ENCODE measurements at places on chromosomes 3 and 15.

GRCh38 chr15:40006003-40006402 lies 33.0 kb downstream of the SRP14 start:
- no peak for DNase-seq

DNA sequence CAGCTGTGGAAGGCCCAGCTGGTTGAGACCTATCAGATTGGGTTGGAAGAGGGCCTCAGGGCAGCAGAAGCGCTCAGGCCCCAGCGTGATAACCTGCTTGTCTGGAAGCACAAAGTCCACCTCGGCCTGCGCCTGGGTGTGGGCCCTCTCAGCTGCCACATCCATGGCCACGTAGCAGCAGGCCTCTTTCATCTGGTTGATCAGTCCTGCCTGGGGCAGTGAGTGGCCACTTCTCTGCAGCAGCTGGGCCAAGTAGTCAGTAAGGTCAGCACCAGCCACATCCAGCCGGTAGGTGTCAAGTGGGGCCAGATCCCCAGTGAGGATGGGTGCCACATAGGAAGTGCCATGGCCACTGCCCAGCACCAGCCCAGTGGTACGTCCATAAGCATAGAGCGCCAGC lies 3.9 kb upstream of the CAMKV start:
- DNase-seq, result no peak

DNA sequence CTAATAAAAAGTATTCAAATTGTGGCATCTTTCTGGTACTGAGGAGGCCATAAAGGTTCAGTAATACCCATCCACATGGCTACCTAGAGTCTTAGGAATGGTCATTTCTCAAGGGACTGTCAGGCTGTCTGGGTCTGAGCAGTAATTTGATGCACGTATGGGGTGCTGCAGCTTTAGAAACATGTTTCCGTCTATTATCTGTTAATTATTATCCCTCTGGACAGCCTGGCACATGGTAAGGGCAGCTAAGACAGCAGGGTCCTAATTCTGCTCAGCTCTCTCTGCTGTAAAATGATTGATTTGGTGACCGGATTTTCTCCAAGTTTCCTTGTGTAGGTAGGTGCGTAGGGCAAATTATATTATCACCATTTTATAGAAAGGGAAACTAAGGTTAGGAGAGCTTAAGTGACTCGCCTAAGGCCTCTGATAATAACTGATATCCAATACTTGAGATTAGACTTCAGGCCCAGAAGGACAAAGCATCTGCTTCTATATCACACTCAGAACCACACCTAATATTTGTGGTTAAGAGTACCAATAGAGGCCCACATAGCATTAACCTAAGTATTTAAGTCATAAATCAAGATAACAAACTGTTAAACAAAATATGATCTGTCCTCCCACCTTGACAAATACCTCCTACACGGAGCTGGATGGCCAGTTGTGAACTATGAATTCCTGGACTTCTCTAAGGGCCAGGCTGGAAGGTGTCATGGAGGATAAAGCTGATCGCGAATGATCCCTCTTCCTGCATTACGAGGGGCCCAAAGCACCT lies 2.9 kb upstream of the RAP2B start:
- DNase-seq, result no peak

DNA sequence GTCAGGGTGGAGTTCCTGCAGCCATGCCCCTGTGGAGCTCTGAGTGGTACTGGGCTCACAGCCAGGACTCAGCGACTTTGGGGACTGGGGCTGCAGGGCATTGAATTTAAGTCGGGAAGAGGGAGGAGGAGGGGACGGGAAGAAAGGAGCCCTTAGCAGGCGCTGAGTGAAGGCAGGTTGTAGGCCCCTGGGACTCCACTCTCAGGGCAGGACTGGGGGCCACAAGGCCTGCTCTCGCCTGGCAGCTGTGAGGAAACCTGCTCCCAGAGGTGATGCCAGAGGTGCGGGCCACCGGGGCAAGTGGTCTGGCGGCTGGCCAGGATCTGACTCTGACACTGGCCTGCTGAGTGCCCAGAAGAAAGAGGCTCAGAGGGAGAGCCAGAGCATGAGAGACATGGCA lies 73.5 kb downstream of the EPHB3 start:
- DNase-seq, result no peak

- DNase-seq, result peak; percentile 30
Measured at GRCh38 chr15:65184305-65184867, 756 bp downstream of the CLPX start.

DNA sequence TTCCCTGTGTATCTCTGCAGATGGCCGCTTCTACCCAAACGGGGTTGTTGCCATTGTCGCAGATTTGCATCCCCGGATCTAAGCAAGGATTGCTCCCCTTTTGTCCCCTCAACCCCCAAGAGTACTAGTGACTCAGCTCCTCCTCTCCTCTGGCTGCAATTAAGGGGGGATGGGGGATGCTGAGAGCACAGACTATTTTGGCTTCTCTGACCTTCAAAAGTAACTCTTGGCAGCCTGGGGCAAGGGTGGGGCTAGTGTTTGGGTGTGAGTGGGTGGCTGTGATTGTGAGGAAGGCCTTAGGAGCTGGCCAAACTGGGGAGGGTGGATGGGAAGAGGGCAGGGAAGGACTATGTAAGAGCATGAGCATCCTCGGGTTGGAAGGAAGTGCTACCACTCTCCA lies 1.2 kb upstream of the MAP1A start:
- no peak for DNase-seq

- no peak for DNase-seq
Measured at GRCh38 chr3:46285931-46286619, 43.8 kb downstream of the CCR3 start.

GRCh38 chr3:56557831-56558170 lies 826 bp downstream of the CCDC66 start:
- DNase-seq, result no peak

DNA sequence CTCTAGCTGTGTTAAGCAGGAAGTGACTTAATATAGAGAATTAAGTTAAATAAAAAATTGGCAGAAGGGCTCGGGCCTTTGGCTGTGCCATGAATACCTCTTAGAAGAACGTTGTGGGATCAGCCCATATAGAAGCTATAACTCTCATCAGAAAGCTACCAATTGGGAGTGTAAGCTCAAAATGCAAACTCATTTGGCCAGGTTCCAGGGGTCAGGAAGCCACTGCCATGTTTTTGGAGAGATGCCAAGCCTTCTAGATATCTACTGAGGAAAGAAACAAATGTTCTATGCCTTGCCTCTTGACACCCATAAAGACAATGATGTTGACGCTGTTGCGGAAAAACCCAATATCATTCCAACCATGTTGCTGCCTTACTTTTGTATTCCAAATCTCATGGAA lies 475.2 kb upstream of the TGFBR2 start:
- DNase-seq, result no peak

DNA sequence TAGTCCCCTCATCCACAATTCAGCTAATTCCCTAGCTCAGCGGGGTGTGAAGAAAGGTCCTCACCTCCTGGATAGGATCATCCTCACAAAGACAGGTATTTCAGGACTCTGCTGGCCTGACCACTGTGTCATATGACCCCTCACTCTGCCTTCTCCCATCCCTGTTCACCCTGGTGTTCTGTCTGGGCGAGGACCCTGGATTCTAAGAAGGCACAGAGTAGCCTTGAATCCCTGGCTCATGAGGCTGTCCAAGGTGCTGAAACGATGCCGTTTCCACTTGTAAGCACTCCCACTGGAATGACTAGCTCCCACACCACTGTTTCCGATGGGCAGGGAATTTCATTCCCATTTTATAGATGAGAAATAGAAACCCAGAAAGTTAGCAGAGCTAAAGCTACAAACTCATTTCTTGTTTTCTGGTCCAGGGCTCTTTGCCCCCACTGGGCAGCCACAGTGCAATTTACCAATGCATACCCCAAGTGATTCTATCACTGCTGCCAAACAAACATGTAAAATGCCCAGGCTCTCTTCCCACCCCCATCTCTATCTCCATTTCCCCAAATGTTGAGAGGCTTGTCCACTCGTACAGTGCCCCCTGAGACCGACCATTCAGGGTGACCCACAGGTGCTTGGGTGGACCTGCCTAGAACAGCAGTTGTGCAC lies 83.2 kb downstream of the RAB11A start:
- DNase-seq, result no peak

DNA sequence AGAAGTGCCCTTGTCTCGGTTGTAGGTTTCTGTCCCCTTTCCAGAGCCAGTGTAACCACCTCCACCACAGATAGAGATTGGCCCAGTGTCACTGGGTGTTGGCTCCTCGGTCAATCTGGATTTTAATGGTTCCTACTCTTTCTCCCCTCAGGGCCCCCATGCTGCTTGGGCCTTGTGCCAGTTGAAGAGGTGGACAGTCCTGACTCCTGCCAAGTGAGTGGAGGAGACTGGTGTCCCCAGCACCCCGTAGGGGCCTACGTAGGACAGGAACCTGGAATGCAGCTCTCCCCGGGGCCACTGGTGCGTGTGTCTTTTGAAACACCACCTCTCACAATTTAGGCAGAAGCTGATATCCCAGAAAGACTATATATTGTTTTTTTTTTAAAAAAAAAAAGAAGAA lies 75.2 kb downstream of the BOC start:
- DNase-seq, result no peak

- DNase-seq, result no peak
Measured at GRCh38 chr3:158103081-158103886, 2.9 kb downstream of the SHOX2 start.

GRCh38 chr3:36957862-36958686 lies 13.2 kb upstream of the TRANK1 start:
- DNase-seq, result peak; percentile 83

- DNase-seq, result no peak
Measured at GRCh38 chr3:49018707-49019006, 277 bp upstream of the DALRD3 start.

Measured in RCC 7860 (cell line).